ENCODE measurements at places on chromosomes 12 and 14.
A peak's percentile ranks its signal among the peaks of the same experiment; 100 is the strongest.

DNA sequence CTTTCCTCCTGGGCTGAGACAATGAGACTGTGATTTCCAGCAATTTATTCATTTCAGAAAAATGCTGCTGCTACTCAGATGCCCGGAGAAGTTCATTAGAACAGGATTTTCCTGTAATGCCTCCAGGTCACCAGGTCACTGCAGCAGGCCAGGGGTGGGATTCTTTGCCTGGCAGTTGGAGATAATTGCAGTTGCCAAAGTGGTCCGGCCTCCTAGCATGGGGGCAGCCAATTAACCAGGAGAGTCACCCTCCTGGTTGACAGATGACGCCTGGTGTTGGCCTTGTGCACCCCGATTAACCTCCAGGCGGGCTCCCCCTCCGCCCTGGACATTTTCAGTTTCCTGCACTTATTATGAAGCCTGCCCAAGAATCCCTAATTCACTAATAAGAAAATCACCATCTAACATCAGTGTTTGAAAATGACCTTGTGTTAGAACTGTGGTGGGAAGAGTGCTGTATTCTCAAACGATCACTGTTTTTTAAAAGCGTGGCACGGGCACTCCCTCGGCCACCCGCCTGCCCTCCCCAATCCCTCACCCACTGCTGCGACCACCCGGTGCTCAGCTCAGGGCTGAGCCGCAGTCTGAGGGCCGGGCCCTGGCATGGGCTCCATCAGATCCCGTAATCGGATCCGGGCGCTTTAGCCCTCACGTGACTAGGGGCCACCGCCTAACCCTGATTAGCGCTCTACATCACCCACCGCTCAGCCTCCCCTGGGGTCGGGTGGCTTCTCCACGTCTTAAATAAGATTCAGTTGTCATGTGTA lies 12.9 kb downstream of the RIMBP2 start:
- DNase-seq: no peak

DNA sequence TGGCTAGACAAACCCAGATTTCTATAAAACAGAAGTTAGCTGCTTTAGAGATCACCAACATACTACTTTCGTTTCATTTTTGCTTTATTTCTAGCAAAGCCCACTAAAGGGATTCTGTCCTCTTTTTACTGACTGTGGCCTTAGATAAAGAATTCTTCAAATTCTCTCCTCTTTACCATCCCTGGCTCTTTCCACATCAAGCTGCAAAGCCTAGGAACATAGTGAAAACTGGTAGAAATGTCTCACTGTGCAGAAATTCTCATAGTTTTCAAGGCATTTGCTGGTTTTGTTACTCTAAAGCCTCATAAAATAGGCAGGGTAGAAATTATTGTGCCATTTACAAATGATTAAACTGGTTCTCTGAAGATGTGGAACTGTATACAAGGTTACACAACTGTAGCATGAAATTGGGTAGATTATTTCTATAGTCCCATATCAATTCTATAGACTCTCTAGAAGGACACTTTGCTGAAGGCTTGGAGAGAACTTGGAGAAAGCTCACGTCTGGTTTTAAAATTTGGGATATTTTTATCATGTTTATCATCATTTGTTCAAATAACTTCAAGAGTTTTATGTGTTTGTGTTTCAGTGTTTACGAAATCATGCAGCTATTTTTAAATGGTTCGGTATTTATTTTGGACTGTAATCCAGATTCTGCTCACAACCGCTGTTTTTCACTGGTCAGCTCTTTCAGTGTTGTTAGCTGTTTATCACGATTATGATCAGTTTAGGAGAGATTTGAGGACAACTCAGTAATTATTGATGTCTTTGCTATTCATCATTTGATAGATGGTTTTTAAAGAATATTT lies 36.7 kb upstream of the CSRP2 start:
- DNase-seq: no peak

DNA sequence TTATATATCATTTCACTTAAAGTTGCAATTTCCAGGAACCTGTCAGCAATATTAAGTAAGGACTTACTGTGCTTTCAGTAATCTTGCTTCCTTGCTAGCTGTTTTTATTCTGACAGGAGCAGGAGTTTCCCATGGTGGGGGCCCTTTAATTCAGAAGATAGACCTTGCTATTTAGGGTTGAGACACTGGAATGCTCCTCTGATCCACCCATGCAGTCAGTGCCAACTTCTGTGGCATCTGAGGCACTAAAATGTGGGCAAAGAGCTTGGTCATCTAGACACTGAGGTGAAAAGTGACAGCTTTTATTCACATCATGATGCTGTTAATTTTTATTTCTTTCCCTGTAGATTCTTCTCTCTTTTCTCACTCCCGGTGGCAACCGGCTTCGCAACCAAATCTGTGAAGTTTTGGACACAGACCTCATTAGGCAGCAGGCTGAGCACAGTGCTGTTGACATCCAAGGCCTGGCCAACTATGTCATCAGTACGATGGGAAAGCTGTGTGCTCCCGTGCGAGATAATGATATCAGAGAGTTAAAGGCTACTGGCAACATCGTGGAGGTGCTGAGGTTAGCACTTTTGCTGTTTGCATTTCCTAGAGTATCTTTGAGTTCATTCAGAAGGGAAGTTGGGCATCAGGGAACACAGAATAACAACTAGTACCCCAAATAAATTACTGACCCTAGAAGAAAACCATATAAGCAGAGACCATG lies 18.8 kb downstream of the TCP11L2 start:
- DNase-seq: no peak

DNA sequence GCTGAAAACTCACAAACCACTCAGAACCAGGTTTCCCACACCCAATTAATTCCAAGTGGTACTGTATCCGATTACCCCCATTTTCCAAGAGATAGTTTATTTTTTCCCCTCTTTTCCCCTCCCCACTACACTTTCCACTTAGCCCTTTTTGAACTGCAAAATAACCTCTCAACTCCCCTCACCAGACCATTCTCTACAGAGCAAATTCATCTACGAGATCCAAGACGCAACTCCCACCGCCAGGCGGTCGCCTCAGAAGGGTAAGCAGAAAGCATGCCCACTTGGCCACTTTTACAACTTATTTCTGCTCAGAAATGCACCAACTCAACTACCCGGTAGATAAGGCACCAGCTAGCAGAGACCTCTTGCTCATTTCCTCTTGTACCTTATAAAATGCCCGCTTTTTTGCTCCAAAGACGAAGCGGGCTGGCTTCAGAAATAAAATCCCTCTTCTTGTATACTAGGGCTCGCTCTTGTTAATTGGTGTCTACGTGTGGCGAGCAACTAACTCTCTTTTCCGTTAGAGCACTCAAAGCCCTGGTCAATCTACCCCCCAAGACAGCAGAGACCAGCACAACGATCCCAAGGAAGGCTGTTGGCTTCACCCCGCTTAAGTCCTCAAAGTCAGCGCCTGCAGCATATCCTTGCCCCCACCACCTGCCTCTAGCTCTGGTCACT lies 910 bp upstream of the SRP54 start:
- DNase-seq: peak; percentile 12

DNA sequence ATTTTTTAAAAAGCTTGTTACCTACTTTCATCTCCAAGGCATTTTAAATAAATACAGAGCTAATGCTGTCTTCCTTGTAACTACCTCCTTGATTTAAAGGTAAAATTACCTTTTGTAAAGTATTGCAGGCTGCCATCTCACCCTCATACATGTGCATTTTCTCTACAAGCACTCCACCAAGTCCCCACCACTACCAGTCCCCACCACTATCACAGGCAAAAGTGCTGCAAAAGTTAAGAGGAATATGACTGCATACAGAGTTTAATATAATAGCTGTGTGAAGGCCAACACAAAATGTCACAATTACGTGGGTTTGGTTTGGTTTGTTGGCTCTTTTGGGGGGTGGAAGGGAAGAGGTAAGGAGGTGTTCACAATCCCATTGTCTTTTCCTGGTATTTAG lies 9.6 kb downstream of the SIX1 start:
- DNase-seq: no peak

DNA sequence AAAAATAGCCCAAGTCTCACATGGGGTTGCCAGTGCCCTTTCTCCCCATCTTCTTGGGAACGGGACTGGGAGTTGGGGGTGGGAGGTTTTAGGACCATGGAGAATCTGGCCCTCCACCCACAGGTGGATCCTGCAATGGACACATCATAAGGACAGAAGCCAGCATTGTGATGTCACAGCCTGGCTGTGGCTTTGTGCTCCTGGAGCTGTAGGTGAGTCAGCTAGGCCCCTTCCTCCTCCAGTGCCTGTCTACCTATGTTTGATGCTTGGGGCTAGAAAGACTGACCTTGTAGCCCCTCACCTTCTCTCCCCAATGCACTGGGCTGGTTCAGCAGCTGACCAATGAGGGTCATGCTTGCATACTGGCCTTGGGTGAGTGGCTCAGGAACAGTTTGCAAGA lies at the start of gene CCDC197:
TSS of gene CCDC197 (plus strand) at position 220 of the 400 bp plus-strand sequence. CDS start 831 bp downstream, outside the sequence.
- no peak for DNase-seq

DNA sequence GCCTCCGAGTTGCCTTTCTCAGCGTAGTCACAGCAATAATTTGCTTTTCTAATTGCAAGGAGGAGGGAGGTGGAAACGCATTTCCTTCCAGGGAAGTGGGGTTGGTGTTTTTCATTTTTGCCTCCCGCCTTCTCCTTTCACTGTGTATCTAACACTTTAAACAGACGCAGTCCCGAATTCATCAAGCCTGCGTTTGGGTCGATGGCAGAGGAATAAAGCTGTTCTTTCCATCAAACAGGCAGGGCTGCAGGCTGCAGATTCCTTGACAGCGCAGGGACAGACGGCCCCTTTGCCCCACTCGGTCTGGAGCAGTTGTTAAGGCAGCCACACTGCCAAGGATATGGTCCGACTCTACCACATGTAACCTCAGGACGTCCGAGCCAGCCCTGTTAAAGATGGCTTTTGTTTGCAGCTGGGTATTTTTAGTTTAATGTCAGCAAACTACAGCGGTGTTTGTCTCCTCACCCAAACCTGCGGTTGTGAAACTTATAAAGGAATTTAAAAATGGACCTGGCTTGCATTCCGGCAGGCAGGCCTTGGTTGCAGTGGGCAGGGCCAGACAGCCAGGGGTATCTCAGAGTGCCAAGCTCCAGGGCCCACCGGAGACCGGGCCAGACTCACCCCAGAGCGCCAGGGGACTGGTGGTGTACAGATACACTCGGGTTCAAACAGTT lies 2.1 kb downstream of the CHST11 start:
- DNase-seq: no peak

DNA sequence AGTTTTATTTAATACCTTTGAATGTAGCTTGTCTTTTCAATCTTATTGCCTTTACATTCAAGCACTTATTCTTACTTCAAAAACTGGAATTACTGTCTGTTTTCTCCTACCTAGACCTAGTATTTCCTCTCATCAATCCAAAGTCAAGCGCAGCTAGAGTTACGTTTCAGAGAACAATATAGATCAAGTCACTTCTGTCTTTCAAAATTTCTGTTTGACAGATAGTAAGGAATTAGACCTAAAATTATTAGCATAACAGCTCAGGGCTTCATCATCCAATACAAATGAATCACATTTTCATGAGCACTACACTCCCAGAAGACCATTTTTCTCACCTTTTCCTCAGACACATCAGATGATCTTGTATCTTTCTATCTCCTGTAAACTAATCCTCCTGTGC lies 170.6 kb downstream of the CCDC59 start:
- DNase-seq: no peak

DNA sequence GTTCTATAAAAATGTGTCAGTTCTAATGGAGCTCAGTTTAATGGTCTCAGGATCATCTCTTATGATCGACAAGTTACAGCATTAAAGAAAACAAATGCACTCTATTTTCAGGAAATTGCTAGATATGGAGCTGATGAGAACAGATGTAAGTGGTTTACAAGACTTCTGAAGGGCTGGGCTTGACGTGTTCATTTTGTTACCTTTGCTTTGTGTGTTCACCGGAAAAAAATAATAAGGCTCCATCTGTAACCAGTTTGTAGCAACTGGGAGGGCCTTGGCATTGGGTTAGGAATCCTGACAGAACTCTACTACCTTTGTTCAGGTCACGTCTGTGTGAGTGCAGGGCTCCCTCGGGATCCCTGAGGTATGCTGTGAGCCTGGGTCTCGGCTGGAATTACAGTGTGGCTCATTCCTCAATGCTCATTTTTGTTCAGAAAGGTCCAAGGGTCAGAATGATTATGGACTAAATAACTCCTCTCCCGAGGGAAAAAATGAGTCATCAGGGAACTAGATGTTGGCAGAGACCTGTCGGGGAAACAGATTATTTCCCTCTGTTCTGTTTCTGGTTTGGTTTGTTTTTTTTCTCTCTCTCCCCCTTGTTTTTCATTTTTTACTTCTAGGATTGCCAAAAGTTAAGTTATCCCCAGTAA lies 158.0 kb downstream of the SLC5A8 start:
- no peak for DNase-seq

DNA sequence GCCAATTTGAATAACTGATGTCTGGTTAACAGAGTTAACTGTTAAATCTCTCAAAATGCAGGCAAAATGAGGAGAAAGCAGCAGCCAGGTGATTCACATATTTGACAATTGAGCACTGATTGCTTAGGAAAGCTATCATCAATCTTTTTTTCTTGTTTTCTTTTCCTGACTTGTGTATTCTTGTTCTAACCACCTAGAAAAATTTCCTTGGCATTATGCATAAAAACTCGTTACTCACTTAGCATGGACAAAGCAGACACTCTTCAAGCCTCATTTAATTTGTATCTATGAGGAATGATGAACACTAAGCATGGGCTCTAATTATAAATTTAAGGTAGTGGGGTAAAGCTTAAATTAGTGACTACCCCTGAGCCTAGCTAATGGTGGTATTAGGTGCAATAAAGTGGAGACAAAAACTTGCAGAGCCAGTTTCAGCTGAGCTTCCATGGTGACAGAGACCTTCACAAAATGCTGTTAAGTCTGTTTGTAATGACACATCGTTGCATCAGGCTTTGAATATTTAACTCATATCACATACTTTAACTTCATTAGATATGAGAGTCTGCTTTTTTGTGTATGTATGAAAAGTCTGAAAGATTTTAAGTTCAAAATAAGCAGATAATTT lies 52.0 kb downstream of the RASSF9 start:
- DNase-seq: no peak

GRCh38 chr12:13256692-13257045 lies 60.1 kb downstream of the EMP1 start:
- DNase-seq: no peak

- DNase-seq: no peak
Measured at GRCh38 chr12:94969424-94969823, 34.1 kb downstream of the NDUFA12 start.

GRCh38 chr12:65907513-65907912 lies 83.2 kb downstream of the HMGA2 start:
- DNase-seq: no peak

DNA sequence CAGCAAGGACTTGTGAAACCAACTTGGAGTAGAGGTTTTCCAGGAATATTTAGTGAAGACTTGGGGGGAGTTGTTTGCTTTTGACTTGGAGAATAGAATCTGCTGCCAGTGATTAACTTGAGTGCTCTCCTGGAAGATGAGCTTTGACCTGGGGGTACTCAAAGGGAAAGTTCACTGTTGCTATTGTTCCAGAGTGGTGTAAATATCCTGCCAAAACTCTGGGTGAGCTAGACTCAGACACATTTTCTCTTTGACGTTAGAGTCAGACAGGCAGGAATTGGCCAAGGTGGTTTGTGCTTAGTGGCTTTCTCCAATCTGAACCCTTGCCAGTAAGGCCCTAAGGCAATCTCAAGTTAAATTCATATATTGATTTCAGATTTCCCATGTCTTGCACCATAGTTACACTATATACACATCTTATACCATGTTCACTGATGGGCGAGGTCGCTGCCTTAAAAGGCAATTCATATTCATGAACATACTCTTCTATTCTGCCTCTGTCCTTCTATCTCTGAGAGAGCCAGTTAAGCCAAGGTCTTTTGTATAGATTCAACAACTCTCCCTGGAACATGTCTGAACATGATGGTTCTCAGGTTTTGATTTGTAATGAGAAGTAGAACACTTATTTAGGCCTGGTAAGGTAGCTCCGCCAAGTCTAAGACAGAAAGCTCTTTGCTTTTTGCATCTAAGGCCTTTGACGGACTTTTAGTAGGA lies 204.6 kb upstream of the SLC38A2 start:
- no peak for DNase-seq

GRCh38 chr14:20802341-20803084 lies at the start of gene RNASE1:
Gene RNASE1, minus strand, starts transcription at chr14:20802844. Its CDS starts 776 bp downstream, at chr14:20802068.
- DNase-seq: no peak

Data from stimulated activated CD4-positive, alpha-beta T cell treated with anti-CD3 and anti-CD28 coated beads, Interleukin-15, amount 100 ng/mL, for 48 hours (primary cell).